ENCODE measurements at places on chromosomes 13 and 19. TPM values are rescaled to one million over a fixed set of nuclear protein-coding genes. Genes with fewer than 3 reads are reported as not detected.

Gene SELENOW
- 351 TPM for total RNA-seq

Gene IGFL3
- total RNA-seq, result 1.1 TPM

Gene UBE2L5
- total RNA-seq, result not detected

Gene ZSCAN22
- total RNA-seq, result 2.8 TPM

GRCh38 chr19:18368504-18369222 lies 17.3 kb upstream of the GDF15 start:
- H3K4me1 ChIP-seq, result peaks cover 37% of the 10 kb centered on the region
- peaks cover 2% of the 10 kb centered on the region for H3K36me3 ChIP-seq
- H3K4me3 ChIP-seq, result no peak overlapping the region

DNA sequence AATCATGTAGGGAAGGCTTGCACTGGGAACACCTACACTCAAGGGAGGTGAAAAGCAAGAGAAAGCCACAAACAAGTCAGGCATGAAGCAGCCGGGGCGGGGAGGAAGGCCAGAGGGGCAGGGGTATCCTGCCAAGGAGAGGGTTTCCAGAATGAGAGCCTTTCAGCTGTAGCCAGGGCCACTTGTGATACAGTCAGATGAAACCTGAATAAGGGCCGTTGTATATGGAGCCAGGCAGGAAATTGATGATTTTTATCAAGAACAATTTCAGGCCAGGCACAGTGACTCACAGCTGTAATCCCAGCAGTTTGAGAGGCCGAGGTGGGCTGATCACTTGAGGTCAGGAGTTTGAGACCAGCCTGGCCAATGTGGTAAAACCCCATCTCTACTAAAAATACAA lies 4.4 kb downstream of the TRPM4 start:
- H3K27ac ChIP-seq, result no peak overlapping the region
- no peaks in the 10 kb centered on the region for H3K27me3 ChIP-seq
- H3K36me3 ChIP-seq, result peaks cover 10% of the 10 kb centered on the region
- DNase-seq, result no peak
- no peak overlapping the region for H3K4me3 ChIP-seq

GRCh38 chr13:97307882-97308624 lies 85.9 kb downstream of the MBNL2 start:
- DNase-seq, result no peak
- peaks cover 61% of the 10 kb centered on the region for H3K4me1 ChIP-seq
- peak overlapping the region; percentile 85 for H3K27ac ChIP-seq
- H3K27me3 ChIP-seq, result no peaks in the 10 kb centered on the region
- peak overlapping the region; percentile 35 for H3K4me3 ChIP-seq

GRCh38 chr13:24651718-24652345 lies 28.4 kb upstream of the ATP12A start:
- H3K4me3 ChIP-seq, result no peak overlapping the region
- H3K36me3 ChIP-seq, result no peaks in the 10 kb centered on the region
- no peak for DNase-seq
- peaks cover 2% of the 10 kb centered on the region for H3K27me3 ChIP-seq
- H3K4me1 ChIP-seq, result peaks cover 11% of the 10 kb centered on the region

- no peaks in the 10 kb centered on the region for H3K4me1 ChIP-seq
- no peak for DNase-seq
- no peaks in the 10 kb centered on the region for H3K36me3 ChIP-seq
- no peak overlapping the region for H3K27ac ChIP-seq
- peaks cover 7% of the 10 kb centered on the region for H3K27me3 ChIP-seq
These were observed 1139.7 kb upstream of the SPRY2 start for GRCh38 chr13:81480634-81481033.

Measured in chondrocyte (in vitro differentiated cells).